ENCODE measurements at places on chromosomes 12 and 14. TPM values are rescaled to one million over a fixed set of nuclear protein-coding genes. Genes with fewer than 3 reads are reported as not detected.

DNA sequence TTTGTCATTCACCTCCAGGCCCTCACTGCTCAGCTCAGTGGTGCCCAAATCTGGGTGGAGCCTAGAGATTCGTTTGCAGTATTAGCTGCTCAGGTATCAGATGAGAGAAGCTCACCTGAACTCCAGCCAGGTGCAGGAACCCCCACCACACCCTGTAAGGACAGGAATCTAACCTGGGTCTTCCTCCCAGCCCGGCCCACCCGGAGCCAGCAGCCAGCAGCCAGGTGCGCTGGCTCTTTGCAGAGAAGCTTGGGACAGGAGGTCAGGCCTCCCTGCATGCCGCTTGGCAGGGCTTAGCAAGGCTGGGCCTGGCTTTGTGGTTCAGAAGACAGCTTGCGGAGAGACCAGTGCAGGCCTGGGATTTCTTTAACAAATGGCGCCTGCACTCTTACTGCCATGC lies 125.6 kb upstream of the MYL2 start:
- no peak overlapping the region for H3K27ac ChIP-seq
- H3K27me3 ChIP-seq = no peaks in the 10 kb centered on the region
- no peaks in the 10 kb centered on the region for H3K36me3 ChIP-seq
- no peak overlapping the region for H3K4me3 ChIP-seq
- H3K4me1 ChIP-seq = no peaks in the 10 kb centered on the region

The FAM186B gene
- total RNA-seq = 0.48 TPM

GRCh38 chr12:51199366-51199945 lies 18.4 kb downstream of the POU6F1 start:
- no peak overlapping the region for H3K27ac ChIP-seq
- no peaks in the 10 kb centered on the region for H3K4me1 ChIP-seq
- no peaks in the 10 kb centered on the region for H3K36me3 ChIP-seq
- no peaks in the 10 kb centered on the region for H3K27me3 ChIP-seq
- no peak for DNase-seq

GRCh38 chr14:88128816-88129215 lies 123.9 kb downstream of the GPR65 start:
- H3K4me3 ChIP-seq = no peak overlapping the region
- H3K27me3 ChIP-seq = no peaks in the 10 kb centered on the region
- DNase-seq = no peak
- no peak overlapping the region for H3K27ac ChIP-seq
- no peaks in the 10 kb centered on the region for H3K4me1 ChIP-seq
- no peaks in the 10 kb centered on the region for H3K36me3 ChIP-seq

GRCh38 chr14:92686900-92687427 lies 61.5 kb downstream of the LGMN start:
- no peaks in the 10 kb centered on the region for H3K4me1 ChIP-seq
- no peak overlapping the region for H3K27ac ChIP-seq
- H3K4me3 ChIP-seq = no peak overlapping the region
